ENCODE measurements at places on chromosomes 1 and 21. TPM values are rescaled to one million over a fixed set of nuclear protein-coding genes. Genes with fewer than 3 reads are reported as not detected.

GRCh38 chr1:32960819-32961355, 3.7 kb downstream of the RNF19B start:
- DNase-seq = no peak

DNA sequence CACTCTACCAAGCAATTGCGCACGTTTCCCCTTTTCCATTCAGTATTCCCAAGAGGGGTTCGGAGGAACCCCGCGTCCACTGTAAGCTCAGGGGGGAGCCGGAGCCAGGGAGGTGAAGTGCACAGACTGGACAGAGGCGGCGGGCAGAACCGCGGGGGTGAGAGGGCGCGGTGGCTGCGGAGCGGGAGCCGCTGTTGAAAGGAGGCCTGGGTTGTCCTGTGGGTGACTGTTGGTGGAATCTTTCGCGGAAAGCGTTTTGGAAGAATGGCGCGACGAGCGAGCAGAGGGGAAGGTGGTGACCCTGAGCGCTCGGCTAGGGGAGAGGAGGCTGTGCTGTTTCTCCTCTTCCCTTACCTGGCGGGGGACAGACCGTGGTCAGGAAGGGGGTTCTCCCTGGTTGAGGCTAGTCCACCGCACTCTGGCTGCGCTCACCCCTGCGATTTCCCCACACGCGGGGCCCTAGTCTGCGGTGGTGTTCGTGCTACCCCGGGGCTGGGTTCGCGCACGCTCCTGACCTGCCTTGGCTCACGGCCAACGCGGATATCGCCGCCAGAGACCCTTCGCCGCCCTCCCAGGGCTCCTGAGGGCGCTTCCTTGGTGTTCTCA, 92.8 kb downstream of the PRKAB2 start:
- no peak for DNase-seq

DNA sequence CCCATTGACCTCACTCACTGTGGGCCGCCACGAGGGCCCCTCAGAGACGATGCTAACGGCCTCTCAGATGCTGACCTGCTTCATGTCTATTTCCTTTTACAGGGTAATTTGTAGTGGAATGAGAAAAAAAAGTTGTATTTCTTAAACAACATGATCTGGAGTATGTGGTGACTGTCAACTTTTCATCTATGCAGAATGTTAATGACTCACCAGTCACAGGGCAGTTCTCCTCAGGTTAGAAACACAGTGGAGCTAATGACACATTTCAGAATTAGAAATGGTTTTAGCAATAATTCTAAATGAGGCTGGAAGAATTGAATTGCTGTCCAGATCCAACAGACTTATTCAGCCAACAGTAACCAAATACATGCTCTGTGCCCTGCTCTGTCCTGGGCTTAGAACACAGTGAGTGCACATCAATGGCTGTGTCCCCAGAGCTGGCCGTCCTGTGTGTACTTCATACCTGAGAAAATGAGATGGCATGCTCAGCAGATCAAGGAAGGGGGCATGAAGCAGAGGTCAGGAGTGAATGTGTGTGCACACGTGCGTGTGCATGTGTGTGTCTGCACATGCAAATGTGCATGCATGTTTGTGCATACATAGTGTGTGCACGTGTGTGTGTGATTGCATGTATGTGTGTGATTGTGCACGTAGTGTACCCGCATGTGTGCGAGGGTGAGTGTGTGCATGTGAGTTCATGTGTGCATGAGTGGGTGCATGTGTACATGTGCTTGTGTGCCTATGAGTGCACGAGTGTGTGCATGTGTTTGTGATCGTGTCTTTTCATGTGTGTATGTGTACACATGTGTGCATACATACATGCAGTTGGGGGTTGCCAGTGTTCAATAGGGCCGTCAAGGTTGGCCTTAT, 145.3 kb downstream of the PCBP3 start:
- DNase-seq = no peak

GRCh38 chr1:244041466-244042120, 9.5 kb upstream of the ZBTB18 start:
- DNase-seq = no peak

GRCh38 chr1:202562444-202563060, 147.7 kb downstream of the SYT2 start:
- DNase-seq = no peak

DNA sequence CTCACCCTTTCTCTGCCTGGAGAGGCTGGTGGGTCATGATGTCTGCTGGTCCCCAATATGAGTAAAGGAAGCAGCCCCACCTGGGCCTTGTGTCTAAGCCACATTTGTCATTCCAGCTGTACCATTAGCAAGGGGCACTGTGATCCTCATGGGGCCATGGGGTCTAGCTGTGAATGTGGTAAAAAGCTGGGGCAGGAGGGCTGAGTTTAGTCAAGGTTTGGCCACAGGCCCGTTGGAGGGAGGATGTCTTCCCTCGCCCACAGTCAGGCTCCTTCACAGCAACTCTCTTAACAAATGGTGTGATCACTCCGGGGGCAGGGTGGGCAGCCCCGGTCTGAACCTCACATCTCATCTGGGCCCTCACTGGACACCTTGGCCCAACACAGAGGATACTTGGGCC, 115.4 kb downstream of the DMRTB1 start:
- no peak for DNase-seq

GRCh38 chr1:187336441-187337168, 507.9 kb downstream of the PLA2G4A start:
- DNase-seq = no peak

DNA sequence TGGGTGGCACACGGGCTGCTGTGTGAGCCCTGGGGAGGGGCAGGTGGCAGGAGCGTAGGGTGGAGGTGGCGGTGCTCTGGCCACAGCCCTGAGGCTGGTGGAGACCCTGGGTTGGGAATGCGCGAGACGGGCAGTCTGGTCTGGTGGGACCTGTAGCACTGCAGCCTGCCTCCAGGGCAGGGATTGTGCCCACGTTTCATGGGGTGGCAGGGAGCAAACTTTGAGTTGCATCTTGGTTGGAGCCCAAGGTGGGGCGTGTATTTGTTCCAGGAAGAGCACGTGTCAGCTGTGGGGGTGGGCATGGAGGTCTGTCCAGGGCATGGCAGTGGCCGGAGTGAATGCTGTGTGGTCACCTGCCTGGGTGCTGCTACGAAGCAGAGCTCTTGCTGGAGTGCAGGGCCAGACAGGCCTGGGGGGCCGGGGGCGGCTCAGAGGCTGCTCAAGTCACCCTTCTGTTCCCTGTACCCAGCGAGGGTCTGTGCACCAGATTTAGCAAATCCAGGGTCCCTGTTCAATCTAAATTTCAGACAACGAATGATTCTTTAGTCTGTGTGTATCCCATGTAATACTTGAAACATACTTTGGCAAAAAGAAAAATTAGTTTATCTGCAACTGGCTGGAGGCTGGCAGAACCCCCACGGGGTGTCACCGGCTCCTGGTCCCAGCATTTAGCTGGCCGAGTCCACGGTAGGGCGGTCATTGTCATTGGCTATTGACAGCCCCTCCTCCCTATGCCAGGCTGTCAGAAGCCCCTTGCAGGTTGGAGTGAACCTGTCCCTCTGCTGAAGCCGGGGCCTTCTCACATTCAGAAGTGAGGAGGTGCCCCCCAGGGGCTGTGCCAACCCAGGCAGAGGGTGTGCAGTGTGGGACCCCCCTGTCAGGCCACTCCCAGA, 27.3 kb downstream of the KRTAP10-1 start:
- DNase-seq = no peak

- DNase-seq = no peak
Observed at GRCh38 chr1:110084227-110085078, 14.0 kb upstream of the ALX3 start.

GRCh38 chr1:58548371-58548770, 1.8 kb upstream of the OMA1 start:
- DNase-seq = no peak

DNA sequence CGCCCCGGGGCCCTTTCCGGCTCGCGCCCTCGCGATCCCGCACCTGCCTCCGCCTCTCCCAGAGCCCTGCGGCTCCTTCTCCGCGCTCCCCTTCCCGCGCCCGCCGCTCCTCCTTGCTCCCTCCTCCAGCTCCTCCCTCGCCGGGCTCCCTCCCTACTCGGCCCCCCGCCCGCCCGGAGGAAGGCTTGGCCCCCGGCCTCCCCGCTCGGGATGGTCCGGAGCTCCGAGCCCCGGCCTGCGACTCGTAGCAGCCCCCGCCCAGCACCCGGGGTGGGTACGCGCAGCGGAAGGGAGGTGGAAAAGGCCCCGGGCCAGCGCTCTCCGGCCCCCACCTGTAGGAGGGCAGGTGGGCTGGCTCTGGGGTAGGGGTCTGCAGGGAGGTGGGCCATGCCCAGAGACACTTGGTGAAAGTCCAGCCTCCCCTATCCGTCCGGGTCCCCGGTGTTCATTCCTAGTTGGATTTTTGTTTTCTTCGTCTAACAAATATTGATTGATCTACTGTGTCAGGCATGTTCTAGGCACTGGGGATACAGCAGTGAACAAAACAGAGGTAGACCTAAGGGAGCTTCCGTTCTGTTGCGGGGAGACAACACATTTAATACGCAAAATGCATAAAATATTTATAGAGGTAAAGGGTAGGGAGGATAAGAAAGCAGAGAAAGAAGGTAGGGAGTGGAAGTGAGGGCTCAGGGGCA, at the start of gene HTR1D:
Gene HTR1D (minus strand): TSS at position 82 of the 695 bp plus-strand sequence. CDS start 23,283 bp downstream, outside the sequence.
- DNase-seq = no peak

DNA sequence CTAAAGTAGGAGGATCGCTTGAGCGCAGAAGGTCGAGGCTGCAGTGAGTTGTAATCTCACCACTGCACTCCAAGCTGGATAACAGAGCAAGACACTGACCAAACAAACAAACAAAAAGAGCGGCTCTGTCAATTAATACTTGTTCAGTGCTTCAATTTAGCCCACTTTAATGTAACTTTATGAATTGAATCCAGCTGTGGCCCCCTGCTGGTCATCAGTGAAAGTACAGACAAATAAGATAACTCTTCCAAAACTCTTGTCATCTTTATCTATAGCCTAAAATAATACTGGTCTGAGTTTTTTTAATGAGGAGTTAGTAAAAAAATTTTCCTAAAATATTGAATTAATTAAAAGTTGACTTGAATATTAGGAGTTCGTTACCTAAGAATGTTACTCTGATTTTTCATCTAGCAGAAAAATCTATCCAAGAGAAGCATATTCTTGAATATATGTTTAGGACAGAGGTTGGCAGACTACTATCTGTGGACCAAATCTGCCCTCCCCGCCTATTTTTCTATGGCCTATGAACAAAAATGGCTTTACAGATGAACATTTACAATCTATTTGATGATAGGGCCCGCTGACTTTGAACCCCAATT, 26.1 kb downstream of the ATP5PF start:
- peak; percentile 42 for DNase-seq

- no peak for DNase-seq
Observed at GRCh38 chr1:100448366-100448765, 89.6 kb upstream of the GPR88 start.

DNA sequence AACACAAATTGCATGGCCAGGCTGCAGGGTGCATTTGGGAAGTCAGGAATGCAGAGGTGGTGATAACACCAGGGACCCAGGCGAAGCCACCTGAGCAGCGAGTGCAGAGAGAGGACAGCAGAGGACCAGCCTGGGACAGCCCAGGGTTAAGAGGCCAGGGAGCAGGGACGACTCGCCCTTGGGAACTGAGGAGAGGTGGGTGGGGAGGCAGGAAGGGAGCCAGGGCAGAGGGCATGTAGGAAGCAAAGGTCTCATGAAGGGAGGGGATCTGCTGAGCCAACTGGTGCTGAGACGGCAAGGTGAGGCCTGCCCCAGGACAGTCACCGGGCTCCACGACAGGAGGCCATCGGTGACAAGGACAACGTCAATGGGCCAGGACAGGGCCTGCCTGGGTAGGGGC, 16.4 kb downstream of the KIF17 start:
- DNase-seq = no peak

GRCh38 chr1:153357853-153358690, at the start of gene S100A9:
Gene S100A9 (plus strand): TSS chr1:153357854. CDS start chr1:153358284, 430 bp downstream.
- DNase-seq = no peak

DNA sequence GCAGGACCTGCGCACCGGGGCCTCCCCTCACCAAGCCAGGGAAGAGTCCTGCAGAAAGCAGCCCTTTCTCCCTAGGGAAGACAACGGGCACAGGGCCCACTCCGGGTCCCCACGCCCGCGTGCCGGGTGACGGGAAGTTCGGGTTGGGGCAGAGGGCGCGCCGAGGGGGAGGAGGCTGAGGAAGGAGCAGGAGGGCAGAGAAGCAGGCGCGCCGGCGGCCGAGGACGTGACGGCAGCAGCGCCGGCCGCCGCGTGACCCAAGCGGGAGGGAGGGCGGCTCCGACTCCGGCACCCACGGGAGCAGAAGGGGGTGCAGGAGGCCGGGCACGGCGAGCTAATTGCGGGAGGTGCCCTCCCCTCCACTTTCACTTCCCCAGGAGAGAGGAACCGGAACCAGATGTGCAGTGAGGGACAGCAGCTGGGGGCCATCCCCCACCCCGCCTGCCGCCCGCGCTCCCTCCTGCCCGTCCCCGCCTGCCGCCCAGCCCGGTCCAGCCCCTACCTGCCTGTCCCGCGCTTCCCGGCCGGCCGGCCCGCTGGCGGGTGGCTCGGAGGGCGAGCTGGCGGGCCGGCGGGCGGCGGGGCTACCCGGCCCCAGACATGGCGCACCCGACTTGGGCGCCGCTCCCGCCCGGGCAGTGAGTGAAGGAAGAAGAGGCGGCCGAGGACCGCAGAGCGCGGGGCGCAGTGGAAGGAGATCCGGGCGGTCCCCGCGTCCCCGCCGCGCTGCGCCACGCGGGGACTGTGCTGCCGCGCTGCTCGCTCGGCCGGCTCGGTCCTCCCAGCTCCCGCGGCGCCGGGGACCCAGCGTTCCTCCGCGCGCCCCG, 510 bp downstream of the DENND4B start:
- DNase-seq = peak; percentile 55

GRCh38 chr1:6834366-6834765, 49.1 kb downstream of the CAMTA1 start:
- no peak for DNase-seq

DNA sequence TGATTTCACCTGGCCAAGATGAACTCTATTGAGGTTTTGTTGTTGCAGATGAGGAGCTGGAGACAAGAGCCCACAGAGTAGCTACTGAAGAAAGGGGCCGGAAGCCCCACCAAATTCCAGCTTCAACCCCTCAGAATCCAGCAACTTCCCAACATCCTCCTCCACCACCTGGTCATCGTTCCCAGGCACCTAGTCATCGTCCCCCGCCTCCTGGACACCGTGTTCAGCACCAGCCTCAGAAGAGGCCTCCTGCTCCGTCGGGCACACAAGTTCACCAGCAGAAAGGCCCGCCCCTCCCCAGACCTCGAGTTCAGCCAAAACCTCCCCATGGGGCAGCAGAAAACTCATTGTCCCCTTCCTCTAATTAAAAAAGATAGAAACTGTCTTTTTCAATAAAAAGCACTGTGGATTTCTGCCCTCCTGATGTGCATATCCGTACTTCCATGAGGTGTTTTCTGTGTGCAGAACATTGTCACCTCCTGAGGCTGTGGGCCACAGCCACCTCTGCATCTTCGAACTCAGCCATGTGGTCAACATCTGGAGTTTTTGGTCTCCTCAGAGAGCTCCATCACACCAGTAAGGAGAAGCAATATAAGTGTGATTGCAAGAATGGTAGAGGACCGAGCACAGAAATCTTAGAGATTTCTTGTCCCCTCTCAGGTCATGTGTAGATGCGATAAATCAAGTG, 14.3 kb downstream of the CD2 start:
- no peak for DNase-seq

The ADAMTSL4 gene
- total RNA-seq = 0.34 TPM

The SPRR2F gene
- total RNA-seq = not detected

The LRIG2 gene
- total RNA-seq = 7.8 TPM

The BTBD8 gene
- total RNA-seq = 0.34 TPM

The ENSA gene
- 223 TPM for total RNA-seq
